ENCODE measurements at places on chromosomes 11 and 22.

DNA sequence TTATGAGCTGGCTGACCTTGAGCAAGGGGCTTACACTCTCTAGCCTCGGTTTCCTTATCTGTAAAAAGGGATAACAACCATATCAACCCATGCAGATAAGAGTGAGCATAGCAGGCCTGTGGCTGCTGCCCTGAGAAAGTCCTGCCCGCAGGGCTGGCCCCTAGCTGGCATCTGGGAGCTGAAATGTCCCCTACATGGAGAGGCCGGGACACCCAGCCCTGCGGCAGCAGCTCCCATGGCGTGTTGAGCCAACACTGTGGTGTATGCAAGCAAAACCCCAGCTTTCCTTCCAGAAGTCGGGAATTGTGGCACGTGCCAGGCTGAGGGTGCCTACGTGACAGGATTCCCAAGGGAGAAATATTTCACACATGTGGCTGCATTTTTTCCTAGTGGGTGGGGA lies 358.9 kb downstream of the CTTN start:
- no peak for DNase-seq

GRCh38 chr22:40190501-40190900 lies 12.8 kb downstream of the TNRC6B start:
- DNase-seq: no peak

DNA sequence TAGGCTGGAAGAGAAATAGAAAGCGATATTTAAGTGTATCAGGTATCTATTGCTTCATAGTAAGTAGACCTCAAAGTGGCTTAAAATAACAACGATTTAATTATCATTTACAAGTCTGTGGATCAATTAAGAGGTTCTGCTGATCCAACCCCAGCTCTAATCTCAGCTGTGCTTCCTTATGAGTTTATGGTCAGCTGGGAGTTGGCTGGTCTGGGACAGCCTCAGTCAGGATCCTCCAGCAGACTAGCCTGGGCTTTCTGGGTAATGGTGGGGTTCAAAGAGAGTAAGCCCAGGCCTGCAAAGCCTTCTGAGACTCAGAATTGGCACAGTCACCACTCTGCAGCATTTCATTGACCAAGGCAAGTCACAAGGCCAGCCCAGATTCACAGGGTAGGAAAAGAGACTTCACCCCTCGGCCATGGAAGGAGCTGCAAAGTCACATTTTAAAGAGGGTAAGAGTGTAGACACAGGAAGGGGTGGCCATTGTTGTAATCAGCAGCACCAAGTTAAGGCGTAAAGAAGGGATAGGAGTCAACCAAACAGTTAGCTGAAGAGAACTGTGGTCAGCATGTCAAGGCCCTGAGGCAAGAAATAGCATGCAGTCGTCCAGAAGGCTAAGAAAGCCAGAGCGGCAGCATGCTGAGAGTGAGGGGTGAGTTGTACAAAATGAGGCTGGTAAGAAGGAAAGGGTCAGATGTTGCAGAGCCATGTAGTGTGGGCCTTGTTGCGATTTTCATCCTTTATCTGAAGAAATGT lies 168.2 kb downstream of the ETS1 start:
- DNase-seq: no peak

DNA sequence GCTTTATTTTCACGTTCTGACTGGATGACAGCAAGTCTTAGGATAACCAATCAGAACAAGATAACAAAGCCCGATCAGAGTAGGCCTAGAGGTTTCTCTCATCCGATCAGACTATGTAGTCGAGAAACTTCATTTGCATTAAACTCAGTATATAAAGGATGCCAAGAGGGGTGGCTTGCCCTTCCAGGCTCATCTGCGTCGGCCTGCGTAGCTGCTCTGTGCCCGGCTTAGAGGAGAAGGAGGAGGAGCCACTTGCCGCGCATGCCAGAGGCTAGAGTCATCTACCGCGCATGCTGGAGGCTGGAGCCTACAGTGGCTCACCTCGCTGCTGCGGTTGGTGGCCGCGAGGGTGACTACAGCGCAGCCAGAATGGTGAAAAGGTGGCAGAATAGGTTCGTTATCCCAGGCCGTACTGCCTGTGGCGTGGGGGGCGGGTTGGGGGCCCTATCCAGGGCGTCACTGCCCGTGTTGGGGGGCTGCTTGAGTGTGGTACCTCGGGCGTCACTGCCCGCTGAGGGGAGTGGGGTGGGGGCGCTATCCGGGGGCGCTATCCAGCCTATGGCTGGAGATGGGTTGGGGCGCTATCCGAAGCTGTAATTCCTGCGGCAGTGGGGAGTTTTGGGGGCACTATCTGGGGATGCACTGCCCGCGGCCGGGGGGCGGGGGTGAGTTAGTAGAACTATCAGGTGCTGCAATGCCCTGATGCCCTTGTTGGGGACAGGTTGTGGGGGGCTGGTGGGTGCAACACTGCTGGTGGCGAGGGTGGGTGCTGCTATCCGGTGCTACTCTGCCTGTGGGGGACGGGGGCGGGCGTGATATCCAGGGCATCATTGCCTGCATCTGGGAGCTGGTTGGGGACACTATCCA lies at the start of gene RFPL2:
Gene RFPL2 (minus strand): TSS at position 218 of the 867 bp plus-strand sequence. CDS start 2,622 bp downstream, outside the sequence.
- DNase-seq: no peak

DNA sequence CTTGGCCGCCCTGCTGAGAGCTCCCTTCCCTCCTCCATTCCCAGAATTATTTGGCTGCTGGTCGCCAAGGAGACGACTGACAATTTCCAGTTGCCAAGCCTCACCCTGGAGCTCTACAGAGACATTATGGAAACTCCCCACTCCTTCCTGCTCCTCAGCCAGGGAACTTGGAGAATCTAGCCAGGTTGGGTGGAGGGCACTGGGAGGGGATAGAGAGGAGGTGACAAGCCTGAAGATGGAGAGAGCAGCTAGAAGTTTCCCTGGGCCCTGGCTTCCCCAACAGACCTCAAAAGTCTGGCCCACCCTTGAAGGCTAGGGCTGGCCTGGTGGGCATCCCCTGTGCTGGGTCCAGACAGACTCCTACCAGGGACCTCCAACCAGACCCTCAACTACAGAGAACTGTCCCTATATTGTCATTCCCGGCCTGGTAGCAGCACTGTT lies 6.7 kb upstream of the VSIG10L2 start:
- no peak for DNase-seq

DNA sequence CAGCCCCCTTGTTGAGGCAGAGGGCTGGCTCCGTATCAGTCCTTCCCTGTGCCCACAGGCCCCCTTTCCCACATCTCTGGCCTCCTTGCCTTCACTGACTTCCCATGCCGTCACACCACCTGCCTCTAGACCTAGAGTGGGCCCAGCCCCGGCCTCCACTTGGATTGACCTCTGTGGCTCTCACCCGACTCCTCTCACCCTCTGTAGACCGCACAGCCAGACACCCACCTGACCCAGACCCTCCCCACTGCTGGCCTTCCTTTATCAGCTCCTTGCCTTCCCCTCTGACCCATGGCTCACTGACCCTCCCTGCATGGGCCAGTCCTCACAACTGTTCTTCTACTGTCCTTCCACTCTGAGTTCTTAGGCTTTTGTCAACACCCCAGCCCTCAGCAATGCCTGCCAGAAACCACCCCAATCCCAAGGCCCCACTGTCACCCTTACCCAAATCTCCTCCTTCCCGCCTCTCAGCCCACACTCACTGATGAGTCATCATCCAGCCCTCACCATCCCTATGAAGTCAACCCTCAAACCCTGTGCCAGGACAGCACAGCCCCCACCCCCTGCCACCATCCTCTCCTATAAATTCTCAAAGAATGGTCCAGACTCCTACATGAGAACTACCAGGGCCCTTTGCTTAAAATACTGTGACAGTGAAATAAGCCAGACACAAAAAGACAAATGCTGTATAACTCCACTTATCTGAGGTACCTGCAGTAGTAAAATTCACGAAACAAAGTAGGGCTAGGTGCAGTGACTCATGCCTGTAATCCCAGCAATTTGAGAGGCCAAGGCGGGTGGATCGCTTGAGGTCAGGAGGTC lies 53.4 kb downstream of the SCGB1A1 start:
- DNase-seq: no peak

DNA sequence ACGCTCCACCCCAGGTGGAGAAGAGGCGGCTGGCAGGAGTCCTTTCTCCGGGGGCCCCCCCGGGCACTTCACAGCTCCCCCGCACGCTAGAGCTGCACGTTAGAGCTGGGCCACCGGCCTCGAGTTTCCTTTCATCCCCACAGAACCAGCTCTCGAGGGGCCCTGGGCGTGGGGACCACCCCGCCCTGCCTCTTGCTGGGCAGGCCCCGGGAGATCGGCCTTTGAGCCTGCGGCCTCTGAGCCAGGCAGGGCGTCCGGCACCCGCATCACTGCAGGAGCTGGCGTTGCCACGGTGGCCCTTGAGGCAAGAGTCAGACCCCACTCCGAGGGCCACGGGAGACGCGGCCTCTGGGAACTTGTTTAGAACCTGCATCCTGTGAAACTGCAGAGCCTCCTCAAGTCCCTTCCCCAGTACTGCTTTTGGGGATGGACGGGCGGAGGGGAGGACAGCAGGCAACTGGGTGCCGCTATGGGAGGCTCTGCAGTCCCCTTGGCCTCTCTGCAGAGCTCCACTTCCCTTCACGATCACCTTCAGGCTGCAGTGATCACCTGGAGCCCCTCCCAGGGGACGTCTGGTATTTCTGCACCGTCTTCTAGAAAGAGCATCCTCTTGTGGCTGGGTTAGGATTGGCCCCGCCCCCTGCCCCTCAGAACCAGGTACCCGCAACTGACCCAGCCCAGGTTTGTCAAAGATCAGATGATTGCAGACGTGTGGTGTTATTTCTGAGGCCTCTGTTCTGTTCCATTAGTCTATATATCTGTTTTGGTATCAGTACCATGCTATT lies 13.9 kb upstream of the GAL start:
- no peak for DNase-seq
